ENCODE measurements at places on chromosomes 5 and 9. TPM values are rescaled to one million over a fixed set of nuclear protein-coding genes. Genes with fewer than 3 reads are reported as not detected.
A peak's percentile ranks its signal among the peaks of the same experiment; 100 is the strongest.

Gene CORO2A
- total RNA-seq = 1.2 TPM

Gene MYOZ3
- total RNA-seq = 0.33 TPM

Gene BRD9
- 22.4 TPM for total RNA-seq

Gene PDGFRB
- 79.2 TPM for total RNA-seq

Gene ADGRD2
- not detected for total RNA-seq

Gene SPINK7
- not detected for total RNA-seq

Gene UGT3A1
- total RNA-seq = not detected

Gene GFI1B
- total RNA-seq = not detected

Gene UBTD2
- total RNA-seq = 19.9 TPM

DNA sequence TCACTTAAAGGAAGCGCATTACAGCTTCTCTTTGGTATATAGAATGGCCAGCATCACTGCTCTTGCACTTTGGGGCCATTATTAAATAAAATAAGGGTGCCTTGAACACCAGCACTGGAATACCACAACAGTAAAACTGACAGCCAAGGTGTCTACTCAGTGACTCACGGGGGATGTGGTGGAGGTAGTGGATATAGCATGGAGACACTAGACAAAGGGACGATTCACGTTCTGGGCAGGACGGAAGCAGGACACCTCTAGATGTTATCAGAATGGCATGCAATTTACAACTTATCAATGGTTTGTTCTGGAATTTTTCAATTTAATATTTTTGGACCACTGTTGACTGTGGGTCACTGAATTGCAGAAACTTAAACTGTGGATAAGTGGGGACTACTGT, 32.9 kb upstream of the PDE8B start:
- no peak overlapping the region for H3K27ac ChIP-seq
- H3K36me3 ChIP-seq = no peaks in the 10 kb centered on the region
- H3K4me1 ChIP-seq = peaks cover 12% of the 10 kb centered on the region
- no peak for DNase-seq

DNA sequence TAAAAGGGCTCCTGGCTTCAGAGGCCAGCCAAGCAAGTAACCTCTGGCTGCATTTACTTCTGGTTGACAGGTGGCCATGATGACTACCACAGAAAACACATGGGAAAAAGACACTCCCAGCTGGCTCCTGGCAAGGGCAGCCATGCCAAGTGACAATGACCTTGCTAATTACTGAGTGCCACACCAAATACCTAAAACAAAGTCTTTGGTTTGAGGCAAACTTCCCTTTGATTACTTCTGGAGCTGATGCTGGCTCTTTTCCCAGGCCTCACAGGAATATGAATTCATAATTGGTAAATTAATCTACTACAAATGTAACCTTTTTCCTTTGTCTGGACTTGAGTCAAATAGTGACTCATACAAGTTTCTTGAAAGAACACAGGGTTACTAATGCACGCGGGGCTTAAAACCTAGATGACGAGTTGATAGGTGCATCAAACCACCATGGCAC, 61.0 kb downstream of the LPAR1 start:
- no peak for DNase-seq
- no peaks in the 10 kb centered on the region for H3K27me3 ChIP-seq
- H3K4me3 ChIP-seq = no peak overlapping the region
- no peak overlapping the region for H3K27ac ChIP-seq

DNA sequence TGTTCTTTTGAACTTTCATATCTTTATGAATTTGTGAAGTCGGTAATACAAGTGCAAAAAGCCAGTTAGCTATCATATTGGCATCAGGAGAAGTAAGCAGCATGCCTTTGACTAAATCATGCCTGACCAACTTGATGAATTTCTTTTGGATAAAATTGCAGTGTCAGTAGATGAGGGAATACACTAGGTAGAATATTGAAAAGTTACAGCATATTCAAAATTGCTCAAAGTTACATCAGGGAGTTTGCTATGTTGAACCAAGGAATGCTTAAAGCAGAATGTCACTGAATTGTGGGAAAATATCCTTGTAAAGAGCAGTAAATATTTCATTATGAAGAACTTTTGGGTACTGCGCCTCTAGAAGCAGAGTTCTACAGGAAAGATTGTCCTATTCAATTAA, 87.1 kb upstream of the TLX3 start:
- no peaks in the 10 kb centered on the region for H3K4me1 ChIP-seq
- H3K27ac ChIP-seq = no peak overlapping the region
- no peaks in the 10 kb centered on the region for H3K36me3 ChIP-seq
- H3K4me3 ChIP-seq = no peak overlapping the region
- H3K27me3 ChIP-seq = no peaks in the 10 kb centered on the region
- DNase-seq = no peak

GRCh38 chr5:147522435-147522834, 12.6 kb upstream of the DPYSL3 start:
- H3K36me3 ChIP-seq = no peaks in the 10 kb centered on the region
- no peak overlapping the region for H3K4me3 ChIP-seq
- no peaks in the 10 kb centered on the region for H3K27me3 ChIP-seq
- no peaks in the 10 kb centered on the region for H3K4me1 ChIP-seq
- DNase-seq = no peak

DNA sequence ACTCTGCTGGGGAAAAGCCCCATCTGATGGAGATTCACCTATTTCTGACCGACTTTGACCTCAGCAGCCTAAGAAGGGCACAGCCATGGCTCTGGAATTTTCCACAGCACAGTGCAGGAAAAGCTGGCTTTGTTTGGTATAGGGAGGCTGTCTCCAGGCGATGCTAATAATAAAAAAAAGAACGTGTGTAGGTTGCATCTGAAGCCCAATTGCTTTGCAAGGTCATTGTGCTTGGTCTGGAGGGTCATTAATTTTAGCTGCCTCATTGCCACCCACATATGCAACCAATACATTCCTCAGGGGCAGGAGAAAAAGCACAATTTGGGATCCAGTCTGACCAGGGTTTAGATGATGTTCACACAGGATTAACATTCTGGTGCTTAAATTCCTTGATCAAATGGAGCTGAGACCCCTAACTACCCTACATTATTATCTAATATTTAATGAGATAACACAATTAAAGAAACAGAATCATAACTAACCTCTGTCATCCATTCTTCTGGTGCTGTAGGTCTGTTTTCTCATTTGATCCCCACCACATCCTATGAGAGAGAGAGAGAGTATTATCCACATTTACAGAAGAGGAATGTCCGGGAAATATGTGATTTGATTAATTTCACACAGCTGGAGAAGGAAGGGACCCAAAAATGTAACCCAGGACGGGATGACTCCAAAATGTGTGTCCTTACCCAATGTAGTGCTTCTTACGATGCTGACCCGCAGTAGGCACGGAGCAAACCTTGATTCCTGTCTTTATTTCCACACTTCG, 175.9 kb downstream of the RFK start:
- H3K36me3 ChIP-seq = no peaks in the 10 kb centered on the region
- H3K27me3 ChIP-seq = no peaks in the 10 kb centered on the region
- H3K4me1 ChIP-seq = peaks cover 20% of the 10 kb centered on the region
- H3K4me3 ChIP-seq = no peak overlapping the region
- DNase-seq = no peak
- no peak overlapping the region for H3K27ac ChIP-seq

DNA sequence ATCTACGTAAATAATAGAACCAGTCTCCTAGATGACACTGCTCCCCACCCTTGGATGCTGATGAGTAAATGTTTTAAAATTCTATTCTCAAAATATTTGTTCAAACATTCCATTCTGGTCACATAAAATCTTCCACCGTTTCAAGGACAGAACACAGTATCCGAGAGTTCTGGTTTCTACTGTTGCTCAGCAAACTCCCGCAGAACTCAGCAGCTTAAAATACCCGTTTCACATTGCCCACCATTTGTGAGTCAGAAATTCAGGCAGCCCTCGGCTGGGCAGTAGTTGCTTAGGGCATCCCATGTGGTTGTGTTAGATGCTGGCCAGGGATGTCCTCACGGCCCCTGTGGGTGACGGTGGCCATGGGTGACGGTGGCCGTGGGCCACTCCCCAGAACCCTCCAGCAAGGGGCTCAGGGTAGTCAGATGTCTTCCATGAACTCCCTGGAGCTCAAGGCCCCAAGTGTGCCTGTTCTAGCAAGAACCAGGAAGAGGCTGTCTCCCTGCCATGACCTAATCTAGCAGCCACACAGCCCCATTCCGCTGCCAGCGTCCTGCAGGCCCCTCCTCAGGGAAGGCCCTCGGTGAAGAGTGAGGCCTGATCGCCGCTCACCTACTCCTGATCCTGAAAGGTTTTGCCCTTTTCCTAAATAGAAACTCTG, 17.4 kb downstream of the MGAT1 start:
- no peaks in the 10 kb centered on the region for H3K4me1 ChIP-seq
- H3K27me3 ChIP-seq = no peaks in the 10 kb centered on the region
- H3K4me3 ChIP-seq = no peak overlapping the region
- DNase-seq = no peak

DNA sequence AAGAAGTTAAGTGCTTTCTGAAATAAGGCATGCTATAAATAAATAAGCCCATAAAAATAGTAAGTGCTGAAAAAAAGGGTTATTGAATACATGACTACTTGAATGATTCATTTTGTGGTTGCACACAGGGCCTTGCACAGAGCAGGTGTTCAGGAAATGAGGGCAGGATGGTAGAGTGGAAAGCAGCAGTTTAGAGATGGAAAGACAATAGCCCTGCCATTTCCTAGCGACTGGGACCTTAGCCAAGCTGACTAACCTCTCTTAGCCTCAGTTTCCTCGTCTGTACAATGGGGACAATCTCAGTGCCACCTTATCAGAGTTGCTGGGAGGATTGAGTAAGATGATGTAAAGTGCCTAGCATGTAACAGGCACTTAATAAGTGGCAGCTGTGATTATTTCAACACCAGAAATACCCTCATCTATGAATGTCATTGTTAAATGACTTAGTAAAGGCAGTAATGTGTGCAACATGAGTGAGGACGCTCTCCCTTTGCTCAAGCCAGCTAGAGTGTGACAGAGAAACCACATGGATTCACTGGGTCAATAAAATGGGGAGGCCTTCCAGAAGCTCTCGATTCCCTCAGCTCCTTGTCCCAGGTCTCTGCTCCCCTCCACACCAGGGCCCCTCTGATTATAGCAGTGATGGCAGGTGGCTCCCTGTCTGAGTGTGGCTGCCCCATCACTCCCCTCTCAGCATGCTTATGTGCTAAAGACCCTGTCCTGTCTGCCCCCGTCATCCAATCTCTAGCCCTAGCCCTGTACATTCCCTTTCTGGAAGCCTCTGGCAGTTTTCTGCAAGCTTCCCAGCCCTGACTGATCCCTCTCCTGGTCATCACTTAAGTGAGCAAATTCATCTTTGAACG, 16.0 kb upstream of the PHF19 start:
- peak overlapping the region; percentile 72 for H3K27ac ChIP-seq
- no peak overlapping the region for H3K4me3 ChIP-seq

- H3K27ac ChIP-seq = peak overlapping the region; percentile 61
- no peak overlapping the region for H3K4me3 ChIP-seq
- no peaks in the 10 kb centered on the region for H3K27me3 ChIP-seq
- DNase-seq = no peak
- H3K36me3 ChIP-seq = no peaks in the 10 kb centered on the region
Measured at GRCh38 chr9:112789473-112789872, 38.9 kb downstream of the SNX30 start.

- no peak overlapping the region for H3K4me3 ChIP-seq
- H3K36me3 ChIP-seq = no peaks in the 10 kb centered on the region
- H3K27ac ChIP-seq = no peak overlapping the region
- DNase-seq = no peak
Measured at GRCh38 chr5:9099689-9100088, 446.2 kb downstream of the SEMA5A start.

GRCh38 chr5:130992095-130992494, 173.0 kb downstream of the HINT1 start:
- H3K27ac ChIP-seq = no peak overlapping the region
- H3K4me3 ChIP-seq = no peak overlapping the region
- no peaks in the 10 kb centered on the region for H3K4me1 ChIP-seq
- no peaks in the 10 kb centered on the region for H3K27me3 ChIP-seq

Measured in sigmoid colon (tissue), 7 donors.